Nephron progenitor cell (in vitro differentiated cells): ENCODE measurements at places on chromosomes 5 and 9.

DNA sequence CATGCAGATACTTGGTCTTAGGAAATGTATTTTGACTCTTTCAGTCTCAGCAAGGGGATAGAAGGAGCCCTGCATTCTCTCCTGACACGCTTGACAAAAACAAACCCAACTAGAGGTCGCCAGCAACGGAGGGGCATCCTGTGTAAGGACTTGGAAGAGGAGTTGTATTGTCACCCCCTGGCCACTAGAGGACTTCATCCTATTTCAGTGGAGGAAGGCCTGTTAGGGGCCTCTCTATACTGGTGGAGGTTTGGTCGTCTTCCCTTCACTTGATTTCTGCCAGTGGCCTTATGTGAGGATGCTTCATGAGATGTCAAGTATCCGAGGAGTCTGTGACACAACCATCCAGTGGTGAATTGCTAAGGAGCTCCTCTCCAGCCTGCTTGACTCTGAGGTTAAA, 122.8 kb upstream of the STC2 start:
- peak; percentile 5 for DNase-seq

DNA sequence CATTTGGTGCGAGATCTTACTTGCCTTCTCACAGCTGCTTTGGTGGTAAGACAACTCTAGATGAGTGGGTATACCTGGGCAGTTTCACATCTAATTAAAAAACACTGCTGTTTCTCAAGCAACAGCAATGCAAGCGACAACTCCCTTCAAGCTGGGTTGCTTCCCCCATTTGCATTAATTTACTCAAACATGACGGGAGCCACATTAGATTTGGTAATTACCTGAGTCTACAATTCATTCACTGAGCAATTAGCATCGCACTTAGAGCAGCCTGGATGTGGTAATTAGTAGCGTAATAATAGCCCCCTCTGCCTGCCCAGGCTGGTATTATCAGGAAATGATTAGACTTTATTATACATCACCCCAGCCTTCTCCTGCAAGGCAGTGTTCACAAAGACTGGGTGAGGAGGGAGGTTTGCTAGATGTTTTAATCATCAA, 73.4 kb downstream of the FBXO38 start:
- DNase-seq, result no peak

DNA sequence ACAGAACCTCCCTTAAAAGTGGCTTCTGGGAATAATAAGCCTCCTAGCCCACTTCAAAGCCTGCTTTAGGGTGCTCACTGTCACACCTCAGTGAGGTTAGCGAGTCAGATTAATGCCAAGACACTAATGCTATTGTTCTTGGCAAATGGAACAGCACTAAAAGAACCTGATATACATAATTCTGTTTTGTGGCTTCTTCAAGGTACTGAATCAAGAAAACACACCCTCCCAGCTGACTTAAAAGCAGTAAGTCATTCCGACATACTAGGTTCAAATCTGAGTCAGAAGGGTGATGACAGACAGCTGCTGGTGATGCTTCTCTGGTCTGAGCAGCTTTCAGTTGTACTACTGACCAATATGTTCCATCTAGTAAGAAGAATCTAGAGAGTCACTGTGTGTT, 121.6 kb downstream of the OXCT1 start:
- no peak for DNase-seq

DNA sequence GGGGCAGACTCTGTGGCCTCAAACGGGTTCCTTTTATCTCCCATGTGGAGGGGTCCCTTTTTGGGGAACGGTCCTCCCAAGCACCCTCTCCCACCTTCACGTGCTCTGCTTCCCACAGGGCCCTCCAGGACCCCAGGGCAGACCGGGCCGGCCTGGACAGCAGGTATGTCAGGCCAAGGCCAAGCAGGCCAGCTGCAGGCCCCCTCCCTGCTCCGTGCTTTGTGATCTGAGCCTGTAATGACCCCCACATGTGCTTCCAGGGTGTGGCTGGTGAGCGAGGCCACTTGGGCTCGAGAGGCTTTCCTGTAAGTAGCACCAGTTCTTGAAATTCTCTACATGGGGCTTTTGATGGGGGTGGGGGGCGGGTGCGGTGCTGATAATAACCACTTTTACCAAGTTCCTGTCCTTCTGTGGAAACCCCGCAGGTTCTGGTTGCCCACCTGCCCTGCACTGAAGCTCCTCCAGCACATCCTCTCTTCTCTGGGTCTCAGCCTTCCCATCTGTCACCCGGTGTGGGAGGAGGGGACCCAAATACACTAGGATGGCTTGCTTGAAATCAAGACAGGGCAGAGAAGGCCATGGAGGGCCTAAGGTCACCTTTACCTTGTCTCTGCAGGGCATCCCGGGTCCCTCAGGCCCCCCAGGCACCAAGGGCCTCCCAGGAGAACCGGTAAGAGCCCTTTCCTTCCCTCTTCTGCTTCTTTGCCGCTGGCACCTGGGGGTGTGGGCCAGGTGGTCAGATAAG, 57.9 kb upstream of the ORM1 start:
- no peak for DNase-seq

GRCh38 chr5:14946815-14947620, 75.4 kb upstream of the ANKH start:
- no peak for DNase-seq
